Aortic smooth muscle cell (primary cell): ENCODE measurements at places on chromosomes 4 and X. TPM values are rescaled to one million over a fixed set of nuclear protein-coding genes. Genes with fewer than 3 reads are reported as not detected.

Gene DMP1
- not detected in 2 replicates for total RNA-seq

Gene NKX6-1
- not detected in 2 replicates for total RNA-seq

Gene JCHAIN
- total RNA-seq, result 0.12 and 0.13 TPM in 2 replicates

Gene DTHD1
- not detected in 2 replicates for total RNA-seq

Gene HSD17B10
- total RNA-seq, result 78.6 and 101 TPM in 2 replicates

Gene MAGEC3
- total RNA-seq, result not detected in 2 replicates

Gene PRKG2
- total RNA-seq, result 0.56 and 0.79 TPM in 2 replicates

Gene RIPPLY1
- not detected in 2 replicates for total RNA-seq

Gene SLIT2
- total RNA-seq, result 17.0 and 17.3 TPM in 2 replicates

Gene ADAM29
- not detected in 2 replicates for total RNA-seq

Gene AMELX
- total RNA-seq, result not detected in 2 replicates

Gene SERTM2
- total RNA-seq, result not detected in 2 replicates

Gene S100G
- total RNA-seq, result not detected in 2 replicates

Gene HGFAC
- total RNA-seq, result not detected in 2 replicates

Gene EXOC1
- 39.6 and 55.9 TPM in 2 replicates for total RNA-seq

Gene CD38
- under 0.01 TPM in 2 replicates for total RNA-seq

Gene TAF7L
- 0.25 and 0.26 TPM in 2 replicates for total RNA-seq

Gene DDX53
- not detected in 2 replicates for total RNA-seq

Gene CORIN
- total RNA-seq, result 0.13 and 0.44 TPM in 2 replicates

Gene MAB21L2
- 3.5 and 5.3 TPM in 2 replicates for total RNA-seq

Gene CENPVL1
- not detected in 2 replicates for total RNA-seq
